ENCODE measurements at places on chromosomes 7 and 10. TPM values are rescaled to one million over a fixed set of nuclear protein-coding genes. Genes with fewer than 3 reads are reported as not detected.
A peak's percentile ranks its signal among the peaks of the same experiment; 100 is the strongest.

DNA sequence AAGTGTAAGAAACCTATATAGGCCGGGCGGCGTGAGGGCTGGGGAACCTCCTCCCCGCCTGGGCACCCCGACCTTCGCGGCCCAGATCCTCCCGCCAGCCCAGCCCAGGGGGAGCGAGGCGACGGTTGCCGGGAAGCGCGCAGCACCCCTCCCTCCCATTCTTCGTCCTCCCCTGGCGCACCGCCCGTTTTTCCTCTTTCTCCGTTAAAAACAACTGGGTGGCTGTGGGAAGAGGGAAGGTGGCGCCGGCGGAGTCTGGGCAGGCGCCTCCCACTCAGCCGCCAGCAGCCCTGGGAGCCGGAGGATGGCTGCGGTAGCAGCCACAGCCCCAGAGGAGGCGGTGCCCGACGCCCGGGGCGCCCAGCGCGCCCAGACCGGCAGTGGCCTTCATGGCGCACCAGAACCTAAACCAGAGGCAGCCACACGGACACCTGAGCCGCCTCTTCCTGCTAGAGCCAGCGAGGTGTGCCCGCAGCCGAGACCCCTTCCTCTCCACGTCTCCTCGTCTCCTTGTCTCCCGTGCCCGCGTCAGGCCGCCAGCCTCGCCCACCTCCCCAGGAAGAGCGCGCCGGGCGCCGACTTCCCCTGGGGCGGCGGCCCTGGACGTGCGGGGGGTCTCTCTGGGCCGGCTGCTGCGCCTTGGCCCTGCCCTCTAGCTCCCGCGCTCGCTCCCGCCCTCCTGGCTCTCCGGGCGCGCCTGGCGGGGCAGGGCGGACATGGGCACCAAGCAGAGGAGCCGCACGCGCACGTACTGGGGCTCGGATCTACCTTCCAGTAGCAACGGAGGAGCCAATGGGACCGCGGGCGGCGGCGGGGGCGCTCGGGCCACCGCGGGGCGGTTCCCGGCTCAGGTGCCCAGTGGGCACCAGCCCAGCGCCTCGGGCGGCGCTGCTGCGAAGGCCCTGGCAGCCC is 32.8 kb upstream of the SFTPD start:
- peak; percentile 95 for ATAC-seq

- no peak for ATAC-seq
Observed at GRCh38 chr7:51309361-51310130, 7.1 kb downstream of the COBL start.

DNA sequence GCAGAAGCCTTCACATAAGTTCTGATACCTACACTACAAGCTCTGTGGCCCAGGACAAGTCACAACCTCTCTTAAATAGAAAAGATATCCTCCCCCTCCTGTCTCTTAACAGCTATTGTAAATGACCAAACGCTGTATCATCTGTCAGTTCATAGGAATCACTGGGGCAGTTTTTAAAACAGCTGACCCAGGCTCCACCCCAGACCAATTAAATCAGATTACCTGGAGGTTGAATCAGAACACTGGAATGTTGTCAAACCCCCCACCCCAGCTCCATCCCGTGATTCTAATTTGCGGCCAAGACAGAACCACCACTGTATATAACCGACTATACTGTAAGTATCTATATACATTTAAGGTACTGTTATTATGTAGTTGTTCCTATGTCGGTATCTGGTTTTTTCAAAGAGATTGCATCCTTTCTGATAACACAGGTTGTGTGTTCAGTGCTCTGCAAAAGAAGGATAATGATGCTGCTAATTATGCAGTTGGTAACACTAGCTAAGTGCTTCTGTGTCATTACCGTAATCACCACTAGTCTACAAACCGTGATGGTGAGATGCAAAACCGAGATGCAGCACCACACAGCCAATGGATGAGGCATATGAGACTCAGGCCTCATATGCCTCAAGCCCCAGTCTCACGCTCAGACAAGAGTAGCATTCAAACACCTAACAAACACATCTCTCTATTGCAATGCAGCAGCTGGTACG is 47.4 kb downstream of the TNS3 start:
- ATAC-seq: no peak

DNA sequence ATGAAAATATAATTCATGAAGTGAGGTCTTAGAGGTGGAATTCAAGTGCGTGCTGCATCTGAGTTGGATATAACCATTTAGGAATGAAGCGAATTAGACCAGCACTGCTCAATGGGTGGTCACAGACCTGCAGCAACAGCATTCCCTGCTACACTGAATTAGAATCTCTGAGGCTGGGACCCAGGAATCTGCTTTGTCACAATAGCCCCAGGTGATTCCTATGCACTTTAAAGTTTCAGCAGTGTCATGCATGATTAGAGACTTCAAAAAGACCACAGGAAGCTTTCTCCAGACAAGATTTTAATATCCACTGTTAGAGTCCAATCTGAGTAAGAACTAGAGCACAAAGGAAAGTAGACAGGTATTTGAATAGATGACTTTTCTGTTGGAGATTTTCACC is 352.8 kb upstream of the VSTM2A start:
- ATAC-seq: no peak

Gene CCDC7
- 12.2 TPM for total RNA-seq

Gene CEP41
- total RNA-seq: 23.6 TPM

GRCh38 chr7:114986190-114987180 is 64.6 kb downstream of the MDFIC start:
- peak; percentile 35 for ATAC-seq

Measured in motor neuron (in vitro differentiated cells).